ENCODE measurements at places on chromosomes 13 and 19.

GRCh38 chr13:44079413-44080205 is 199.9 kb downstream of the LACC1 start:
- no peak for DNase-seq

DNA sequence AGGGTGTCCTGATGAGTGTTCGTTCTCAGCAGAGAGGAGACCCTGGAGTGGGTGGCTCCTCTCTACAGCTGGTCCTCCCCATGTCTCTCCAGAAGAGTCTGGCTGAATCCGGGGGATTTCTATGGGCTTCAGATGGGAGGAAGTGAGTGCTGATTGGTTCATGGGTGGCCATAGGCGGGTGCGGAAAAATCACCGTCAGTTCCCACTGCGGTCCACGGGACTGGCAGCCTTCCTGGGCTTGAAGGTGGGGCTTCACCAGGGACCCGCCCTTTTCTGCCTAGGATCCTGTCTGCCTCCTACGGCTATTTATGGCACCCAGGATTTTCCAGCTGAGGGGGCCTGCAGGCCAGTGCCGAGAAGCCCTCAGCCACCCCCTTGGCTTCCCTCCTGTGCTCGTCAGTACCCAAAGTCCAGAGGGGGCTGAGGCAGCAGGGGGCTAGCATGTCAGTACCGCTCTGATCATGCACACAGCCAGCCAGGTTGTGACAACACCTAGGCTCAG is 18.4 kb downstream of the CPB2 start:
- no peak for DNase-seq

DNA sequence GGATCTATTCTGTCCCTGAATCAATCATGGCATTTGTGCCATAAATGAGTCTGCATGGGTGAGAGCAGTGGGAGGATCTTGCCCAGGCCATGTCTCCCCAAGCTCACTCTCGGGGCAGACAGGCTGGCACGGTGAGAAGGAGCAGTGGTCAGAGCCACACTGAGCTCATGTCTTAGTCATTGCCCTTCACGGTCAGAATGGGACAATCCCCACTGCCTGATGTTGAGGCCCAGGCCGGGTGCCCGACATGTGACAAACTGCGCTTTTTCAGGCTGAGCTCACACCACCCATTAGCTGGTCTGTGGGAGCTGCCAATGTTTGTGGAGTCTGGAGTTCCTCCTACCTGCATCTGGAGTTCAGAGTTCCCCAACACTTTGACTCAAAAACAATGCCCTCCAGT is 481.9 kb downstream of the COG6 start:
- no peak for DNase-seq

DNA sequence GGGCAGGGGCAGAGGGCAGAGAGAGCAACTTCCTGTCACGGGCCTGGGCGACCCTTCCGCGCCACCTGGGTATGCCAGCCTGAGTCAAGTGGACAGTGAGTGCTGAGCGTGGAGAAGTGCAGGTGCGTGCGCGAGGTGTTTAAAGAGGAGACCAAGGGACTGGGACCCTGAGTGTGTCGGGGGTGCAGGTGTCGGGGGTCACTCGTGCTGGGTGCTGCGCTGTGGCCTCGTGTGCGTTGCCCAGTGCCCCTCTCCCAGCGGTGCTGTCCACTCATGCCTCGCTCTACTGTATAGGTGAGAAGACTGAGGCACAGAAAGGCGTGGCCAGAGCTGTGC is 18.9 kb upstream of the KCTD15 start:
- no peak for DNase-seq

DNA sequence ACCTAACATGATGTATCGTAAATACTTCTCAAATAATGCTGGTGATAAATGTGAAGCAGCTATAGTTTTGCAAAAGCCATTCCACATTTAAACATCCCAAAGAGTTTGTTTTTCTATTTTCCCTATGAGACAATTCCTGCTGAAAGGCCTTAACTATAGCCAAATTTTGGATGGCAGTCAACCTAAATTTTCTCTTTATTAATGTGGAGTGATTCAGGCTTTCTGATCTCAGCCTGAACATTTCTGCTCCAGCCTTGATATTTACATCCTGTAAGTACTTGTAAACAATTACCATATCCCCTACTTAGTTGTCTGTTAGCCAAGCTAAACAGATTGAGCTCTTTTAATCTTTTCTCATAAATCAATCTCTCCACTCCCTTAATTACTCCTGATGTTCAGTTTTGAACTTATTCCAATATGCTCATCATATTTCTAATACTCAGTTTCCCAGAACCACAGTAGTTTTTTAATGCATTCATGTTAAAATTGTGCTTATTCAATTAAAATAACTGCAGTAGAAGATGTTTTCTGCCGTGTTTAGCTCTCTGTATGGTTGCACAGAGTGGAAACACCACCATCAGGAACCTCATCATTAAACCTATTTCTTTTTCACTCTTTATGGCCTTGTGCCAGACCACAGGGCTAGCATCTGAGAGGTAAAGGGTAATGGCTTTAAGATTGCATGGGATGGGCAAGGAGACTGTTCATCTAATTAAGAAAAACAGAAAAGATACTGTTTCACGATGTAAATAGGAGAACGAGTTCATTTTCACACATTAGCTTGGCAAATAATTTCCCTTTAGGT is 1235.2 kb upstream of the SLC10A2 start:
- DNase-seq: no peak
